Colonic mucosa (tissue), 4 donors: ENCODE measurements at places on chromosomes 11 and 22. TPM values are rescaled to one million over a fixed set of nuclear protein-coding genes. Genes with fewer than 3 reads are reported as not detected.

- DNase-seq, result no peak
These were observed 25.1 kb downstream of the APOL3 start for GRCh38 chr22:36135306-36135980.

GRCh38 chr22:49077036-49077393, 750.7 kb downstream of the BRD1 start:
- no peak for DNase-seq

GRCh38 chr11:130908770-130909625, 7.3 kb downstream of the SNX19 start:
- DNase-seq, result no peak

- no peak for DNase-seq
These were observed 20.9 kb upstream of the NNMT start for GRCh38 chr11:114275280-114275679.

GRCh38 chr22:40967111-40967760, 16.1 kb downstream of the RBX1 start:
- DNase-seq, result no peak

GRCh38 chr11:58061813-58062212, 31.1 kb downstream of the OR6Q1 start:
- DNase-seq, result no peak

DNA sequence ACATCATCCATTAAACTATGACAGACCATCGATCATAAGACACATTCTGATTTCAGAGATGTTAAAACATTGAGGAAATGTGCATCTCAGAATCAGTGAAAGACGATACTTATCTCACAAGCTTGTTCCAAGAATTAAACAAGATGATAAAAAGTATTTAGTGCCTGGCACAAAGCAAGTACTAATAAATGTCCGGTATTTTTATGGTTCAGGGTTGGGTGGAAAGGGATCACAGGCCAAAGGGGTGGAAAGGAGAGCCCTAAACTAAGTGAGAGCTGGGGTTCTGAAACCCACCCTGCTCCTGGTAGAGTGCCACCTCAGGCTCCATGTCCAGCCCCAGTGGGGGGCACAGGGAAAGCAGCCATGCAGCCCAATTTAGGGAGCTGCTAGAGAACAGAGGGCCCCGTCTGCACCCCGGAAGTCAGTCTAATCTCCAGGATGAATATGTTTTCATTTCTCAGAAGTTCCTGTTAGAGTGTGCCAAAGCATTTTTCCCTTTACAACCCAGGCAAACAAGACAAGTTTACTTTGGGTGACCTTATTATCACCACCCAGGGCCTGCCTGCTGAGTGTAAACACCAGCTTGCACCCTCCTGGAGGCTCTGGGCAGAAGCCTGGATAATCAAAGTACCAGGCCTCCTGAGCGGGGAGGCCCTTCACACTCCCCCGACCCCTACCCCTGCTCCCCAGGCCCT, 3.8 kb upstream of the CREB3L1 start:
- DNase-seq, result peak; percentile 80

DNA sequence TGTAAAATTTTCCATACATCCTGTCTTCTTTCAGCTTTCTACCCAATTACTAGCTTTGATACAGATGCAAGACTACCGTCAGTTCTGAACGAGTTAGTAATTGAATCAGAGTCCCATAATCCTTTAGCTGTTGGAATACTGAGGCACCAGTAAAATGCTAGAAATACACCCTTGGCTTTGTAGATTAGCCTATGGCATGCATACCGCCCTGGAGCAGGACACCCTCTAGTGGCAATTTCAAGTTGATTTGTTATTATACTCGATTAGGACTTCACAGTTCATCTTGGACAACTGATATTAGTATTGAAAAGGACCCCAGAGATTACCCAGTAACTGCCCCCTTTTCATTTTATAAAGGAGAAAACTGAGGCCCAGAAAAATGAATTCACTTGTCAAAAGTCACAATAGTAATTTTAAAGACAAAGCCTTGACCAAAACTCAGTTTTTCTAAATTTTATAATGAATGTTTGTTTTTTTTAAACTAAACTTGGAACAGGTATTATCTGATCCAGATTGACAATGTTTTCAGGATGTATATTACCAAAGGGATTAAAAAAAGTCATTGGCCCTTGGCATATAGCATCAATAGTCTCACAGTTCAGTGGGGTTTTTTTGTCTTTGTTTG, 72.6 kb downstream of the HIPK3 start:
- peak; percentile 53 for DNase-seq

GRCh38 chr11:77144857-77145428, 16.9 kb downstream of the MYO7A start:
- DNase-seq, result peak; percentile 77

DNA sequence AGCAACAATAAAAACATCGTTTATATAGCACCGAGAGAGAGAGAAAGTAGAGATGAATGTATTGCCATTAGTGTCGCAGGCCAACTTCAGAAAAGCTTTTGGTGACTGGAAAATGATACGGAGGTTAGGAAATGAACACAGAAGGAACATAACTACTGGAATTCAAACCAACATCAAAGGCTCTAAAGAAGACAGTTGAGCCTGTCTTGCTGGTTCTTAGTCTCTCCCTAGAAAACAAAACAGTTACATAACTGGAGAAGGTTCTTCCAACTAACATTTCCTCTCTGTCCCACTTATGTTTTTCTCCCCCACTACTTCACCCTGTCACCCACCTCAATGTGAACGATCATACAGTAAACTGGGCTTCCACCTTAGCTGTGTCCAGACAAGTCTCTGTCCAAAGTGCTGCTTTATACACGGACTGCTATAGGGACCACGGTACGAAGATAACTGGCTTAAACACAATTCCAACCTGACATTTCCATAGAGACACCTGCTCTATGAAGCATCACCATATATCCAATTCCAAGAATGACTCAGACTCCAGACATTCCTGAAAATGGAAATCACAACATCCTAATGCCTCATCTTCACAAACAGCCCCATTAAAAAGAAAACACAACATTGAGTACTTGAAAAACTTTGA, 85.2 kb upstream of the ARHGAP32 start:
- no peak for DNase-seq

DNA sequence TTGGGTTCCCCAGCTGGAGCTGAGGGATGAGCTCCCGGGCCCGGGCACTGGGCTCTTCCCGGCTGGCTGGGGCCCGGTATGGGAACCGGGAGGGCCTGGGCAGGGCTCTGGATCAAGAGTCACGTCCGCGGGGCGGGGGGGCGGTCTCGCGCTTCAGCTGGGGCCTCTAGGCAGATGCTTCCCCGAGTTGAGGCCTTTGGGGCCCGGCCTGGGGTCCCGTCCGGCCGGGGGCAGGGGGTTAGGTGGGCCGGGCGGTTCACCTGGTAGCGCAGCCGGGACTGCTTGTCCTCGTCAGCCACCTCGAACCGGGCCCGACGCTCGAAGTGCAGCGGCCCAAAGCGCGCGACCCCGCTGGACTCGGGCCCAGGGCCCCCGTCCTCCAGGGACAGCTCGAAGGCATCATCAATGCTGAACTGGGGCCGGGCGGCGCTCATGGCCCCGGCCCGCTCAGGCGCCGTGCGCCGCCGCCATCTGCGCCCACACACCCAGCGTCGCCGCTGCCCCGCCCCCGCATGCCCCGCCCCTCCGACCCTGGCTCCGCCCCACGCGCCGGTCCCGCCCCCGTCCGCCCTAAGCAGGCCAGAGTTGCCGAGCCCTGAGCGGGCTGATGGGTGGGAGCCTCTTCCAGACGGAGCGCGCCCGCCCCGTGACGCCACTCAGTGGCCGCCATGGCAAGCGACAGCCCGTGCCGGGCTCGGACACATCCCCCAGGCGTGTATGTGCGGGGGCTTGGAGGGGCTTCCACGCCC, at the start of gene TMEM134:
TSS of gene TMEM134 (minus strand) at position 493 of the 749 bp plus-strand sequence. CDS start at position 434, 59 bp downstream.
- DNase-seq, result peak; percentile 92

DNA sequence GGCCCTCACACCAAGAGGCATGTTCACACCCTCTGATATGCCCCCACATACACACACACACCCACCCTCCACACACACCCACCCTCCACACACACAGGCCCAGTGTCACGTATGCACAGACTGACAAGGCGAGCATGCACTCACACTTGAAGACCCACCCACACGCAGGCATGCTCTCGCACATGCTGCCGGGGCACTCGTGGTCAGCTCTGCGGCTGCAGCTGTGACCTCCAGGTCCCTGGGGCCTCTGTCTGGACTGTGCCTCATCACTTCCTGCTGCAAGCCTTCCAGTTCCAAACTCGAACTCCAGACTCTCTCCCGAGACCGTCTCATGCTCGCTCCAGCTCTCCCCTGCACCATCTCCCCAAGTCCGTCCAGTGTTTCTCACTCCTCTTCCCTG, 9.5 kb downstream of the DCHS1 start:
- no peak for DNase-seq

- DNase-seq, result no peak
These were observed 124.2 kb downstream of the ARL14EP start for GRCh38 chr11:30447058-30447640.

GRCh38 chr11:69484427-69485259, 3.2 kb downstream of the LINC01488 start:
- DNase-seq, result no peak

DNA sequence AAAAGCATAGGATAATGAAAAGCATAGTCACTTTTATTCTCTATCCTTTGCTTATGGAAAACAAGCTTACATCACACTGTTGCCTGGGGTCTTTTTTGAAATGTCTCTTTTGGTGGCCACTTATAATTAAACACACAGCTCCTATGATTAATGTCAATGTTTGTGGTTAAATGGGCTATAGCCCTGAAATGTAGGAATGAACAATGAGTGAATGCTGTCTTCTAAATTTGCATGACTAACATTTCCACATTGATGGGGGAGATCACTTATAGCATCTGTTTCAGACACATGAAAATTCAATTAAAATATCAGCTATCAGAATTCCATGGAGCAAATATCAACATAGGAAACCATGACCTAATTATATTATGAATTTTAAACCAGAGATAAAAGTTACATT, 171.4 kb upstream of the FAT3 start:
- no peak for DNase-seq

DNA sequence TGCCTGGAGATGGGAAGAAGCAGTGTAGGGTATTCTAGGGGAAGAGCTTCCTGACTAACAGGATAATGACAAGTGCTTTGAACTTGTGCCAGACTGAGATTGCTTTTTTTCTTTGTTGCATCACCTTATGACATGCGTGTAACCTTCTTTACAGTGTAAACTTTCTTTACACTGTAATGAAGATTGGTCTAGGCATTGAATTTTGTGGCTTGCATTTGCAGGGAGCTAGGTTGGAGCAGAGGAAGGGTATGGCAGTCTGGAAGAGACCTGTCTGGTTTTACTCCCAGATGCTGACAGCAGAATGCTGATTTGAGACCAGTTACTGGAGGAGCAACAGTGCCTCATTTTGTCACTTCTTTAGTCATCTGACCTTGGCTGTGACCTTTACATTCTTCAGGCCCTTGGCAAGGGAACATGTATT, 5.6 kb downstream of the DDB2 start:
- DNase-seq, result no peak

DNA sequence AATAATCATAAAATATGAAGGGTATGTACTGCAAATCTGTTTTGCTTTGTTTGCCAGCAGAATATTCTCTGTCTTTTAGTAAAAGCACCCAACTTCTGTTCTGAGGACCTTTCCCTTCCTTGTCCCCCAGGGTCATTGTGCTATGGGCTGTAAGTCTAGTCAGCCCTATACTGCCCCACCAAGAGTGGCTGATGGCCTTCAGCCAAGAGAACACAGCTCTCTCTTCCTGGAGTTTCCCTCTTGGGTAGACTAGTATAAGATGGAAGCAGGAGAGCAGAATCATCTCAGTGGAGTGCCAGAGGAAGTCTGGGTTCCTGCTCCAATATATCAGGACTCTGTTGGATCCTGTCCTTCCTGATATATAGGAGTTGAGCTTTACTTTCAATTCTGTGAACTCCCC, 29.0 kb downstream of the MMP13 start:
- peak; percentile 34 for DNase-seq

GRCh38 chr11:96024666-96025065, 100.8 kb upstream of the MTMR2 start:
- DNase-seq, result no peak

DNA sequence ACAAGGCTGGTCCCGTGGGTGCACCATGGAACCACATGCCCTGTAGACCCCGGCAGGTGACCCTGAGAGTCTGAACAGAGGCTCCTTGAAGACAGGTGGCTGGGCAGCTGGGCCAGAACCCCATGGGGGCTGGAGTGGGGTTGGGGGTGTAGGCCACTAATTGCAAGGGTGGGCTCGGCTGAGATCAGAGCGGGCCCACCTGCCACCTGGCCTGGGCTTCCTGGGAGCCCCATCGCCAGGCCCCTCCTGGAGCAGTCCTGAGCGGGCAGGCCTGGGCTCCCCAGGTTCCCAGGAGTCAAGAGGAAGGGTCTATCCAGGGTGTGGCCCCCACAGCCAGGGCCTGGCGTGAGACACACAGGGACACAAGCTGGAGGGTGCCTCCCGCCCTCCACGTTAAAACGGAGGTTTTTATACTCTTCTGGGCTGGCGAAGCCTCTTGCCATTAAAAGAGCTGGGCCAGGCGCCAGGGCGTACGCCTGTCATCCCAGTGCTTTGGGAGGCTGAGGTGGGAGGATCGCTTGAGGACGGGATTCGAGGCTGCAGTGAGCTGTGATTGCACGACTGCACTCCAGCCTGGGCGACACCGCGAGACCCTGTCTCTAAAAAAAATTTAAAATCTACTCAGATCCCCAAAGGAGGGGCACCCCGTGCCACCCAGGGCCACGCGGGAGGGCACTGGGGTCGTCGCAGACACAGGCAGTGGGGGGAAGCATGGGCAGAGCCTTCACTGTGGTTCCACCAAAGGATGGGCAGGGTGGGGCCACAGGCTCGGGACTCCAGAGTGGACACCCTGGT, 4.8 kb upstream of the TRABD start:
- DNase-seq, result no peak

DNA sequence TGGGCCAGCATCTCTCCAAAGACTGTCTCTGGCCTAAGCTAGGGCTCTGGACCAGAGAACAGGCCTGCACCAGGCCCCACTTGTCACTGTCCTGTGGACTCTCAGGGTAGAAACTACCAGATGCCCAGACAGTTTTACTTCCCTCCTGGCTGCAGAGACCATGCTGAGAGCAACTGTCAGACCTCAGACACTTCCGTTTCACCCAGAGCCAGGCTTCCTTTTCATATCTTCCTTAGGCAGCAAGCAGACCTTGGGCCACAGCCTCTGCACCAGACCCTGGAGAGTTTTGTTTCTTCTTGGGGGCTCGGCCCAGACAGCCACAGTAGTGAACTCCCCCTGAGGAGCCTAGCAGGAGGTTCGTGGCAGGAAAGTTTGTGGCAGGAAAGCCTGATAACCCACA, 12.1 kb upstream of the FCHSD2 start:
- no peak for DNase-seq

DNA sequence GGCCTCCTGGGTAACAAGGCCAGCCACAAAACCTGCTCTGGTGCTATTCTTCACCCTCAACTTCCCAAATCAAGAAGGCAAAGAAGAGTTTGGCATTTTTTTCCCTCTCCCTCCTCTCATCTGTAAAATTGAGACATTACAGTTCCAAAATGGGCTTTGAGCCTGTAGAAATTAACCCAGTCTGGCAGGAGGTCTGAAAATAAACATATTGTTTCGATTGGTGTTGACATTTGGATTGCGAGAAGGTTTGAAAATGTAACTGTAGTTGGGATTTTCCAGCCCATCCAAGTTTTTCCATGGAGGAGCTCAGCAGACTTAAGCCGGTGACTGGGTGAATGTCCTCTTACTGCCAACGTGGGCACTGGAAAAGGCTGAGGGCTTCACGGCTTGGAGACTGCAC, 35.0 kb upstream of the ALX4 start:
- DNase-seq, result no peak

HBB gene
- 3.0 TPM for total RNA-seq

IGLL1 gene
- not detected for total RNA-seq

MYOD1 gene
- total RNA-seq, result not detected

IL17REL gene
- total RNA-seq, result 0.11 TPM

BATF2 gene
- total RNA-seq, result 14.1 TPM

SSTR3 gene
- total RNA-seq, result 0.12 TPM

VSIG10L2 gene
- total RNA-seq, result not detected

SSRP1 gene
- 72.7 TPM for total RNA-seq

C22orf42 gene
- not detected for total RNA-seq
